PC-3 (cell line): ENCODE measurements at places on chromosomes 12 and 14.

DNA sequence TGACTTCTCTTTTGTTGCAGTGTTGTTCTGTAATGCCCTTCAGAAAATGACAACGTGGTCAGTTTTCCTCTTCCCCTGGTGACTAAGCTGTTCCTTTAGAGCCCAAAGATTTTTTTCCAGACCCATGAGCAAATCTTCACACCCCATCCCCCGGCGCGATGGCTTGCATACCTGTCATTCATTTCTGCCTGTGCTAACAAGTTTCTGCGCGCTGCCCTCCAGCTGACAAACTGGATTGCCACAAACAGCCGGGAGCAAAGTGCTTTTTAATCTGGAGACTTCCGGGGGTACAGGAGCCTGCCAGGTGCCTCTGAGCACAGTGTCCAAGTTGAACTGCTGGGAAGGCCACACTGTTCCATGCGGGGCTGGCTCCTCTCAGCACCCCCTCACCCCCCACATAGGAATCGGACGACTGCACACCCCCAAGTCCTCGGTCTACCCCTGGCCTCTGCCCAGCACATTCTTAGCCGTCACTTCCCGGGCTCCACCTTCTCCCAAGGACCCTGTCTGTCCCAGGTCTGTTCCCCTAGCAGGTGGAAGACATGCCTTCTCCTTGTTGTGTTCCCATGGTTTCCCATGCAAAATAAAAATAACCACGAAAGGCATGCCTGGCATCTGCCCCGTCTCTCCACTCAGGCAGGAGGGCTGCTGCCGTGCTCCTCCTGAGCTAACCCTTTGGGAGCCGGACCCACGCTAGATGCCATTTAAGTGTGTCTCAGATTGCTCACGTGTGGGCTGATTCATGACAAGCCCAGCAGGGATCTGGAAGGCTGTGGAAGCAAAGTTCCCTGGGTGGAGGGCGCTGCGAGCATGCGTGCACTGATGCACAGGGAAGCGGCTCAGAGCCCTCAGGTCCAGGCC lies 14.1 kb downstream of the RILPL1 start:
- DNase-seq, result no peak

GRCh38 chr12:117854339-117855012 lies 114.3 kb downstream of the KSR2 start:
- DNase-seq, result peak; percentile 88

- no peak for DNase-seq
These were observed 102.0 kb upstream of the FOXN3 start for GRCh38 chr14:89519040-89519439.

GRCh38 chr14:38505221-38505972 lies 249.5 kb upstream of the CLEC14A start:
- no peak for DNase-seq

DNA sequence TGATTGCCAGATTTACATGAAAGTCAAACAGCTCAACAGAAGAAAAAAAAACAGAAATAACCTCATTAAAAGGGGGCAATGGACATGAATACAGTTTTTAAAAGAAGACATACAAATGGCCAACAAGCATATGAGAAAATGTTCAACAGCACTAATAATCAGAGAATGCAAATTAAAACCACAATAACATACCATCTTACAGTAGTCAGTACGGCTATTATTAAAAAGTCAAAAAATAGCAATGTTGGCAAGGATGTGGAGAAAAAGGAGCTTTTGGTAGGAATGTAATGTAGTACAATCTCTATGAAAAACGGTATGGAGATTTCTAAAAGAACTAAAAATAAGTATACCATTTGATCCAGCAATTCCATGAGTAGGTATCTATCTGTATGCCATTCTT lies 272.1 kb downstream of the CEP128 start:
- no peak for DNase-seq

DNA sequence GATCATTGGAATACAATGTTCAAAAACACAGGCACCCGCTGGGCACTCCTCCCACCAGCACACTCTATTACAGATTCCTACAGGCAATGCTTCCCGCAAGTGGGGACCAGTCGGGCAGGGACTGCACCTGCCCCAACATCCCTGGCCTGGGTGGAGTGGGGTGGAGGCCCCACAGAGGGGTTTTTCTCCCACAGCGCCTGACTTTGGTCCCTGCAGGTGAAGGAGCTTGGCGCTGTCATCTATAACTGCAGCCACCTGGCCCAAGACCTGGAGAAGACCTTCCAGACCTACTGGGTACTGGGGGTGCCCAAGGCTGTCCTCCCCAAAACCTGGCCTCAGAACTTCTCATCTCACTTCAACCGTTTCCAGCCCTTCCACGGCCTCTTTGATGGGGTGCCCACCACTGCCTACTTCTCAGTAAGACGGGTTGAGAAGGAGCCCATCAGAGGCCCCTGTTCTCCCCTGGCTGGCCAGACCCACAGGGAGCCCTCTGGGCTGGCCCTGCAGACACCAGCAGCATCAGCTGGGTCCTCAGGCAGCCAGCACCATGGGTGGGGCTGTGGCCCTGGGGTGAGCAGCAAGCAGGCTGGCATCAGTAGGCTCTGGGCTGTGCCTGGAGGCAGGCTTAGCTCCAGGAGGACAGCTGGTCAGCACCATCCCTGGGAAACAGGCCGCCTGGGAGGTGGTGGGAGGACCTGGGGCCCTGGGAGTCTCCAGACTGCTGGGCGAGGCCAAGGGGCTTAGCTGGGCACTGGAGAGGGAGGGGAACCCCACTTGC lies 6.0 kb downstream of the PLD4 start:
- no peak for DNase-seq

- DNase-seq, result no peak
These were observed 25.0 kb upstream of the DHRS7 start for GRCh38 chr14:60189923-60190840.

DNA sequence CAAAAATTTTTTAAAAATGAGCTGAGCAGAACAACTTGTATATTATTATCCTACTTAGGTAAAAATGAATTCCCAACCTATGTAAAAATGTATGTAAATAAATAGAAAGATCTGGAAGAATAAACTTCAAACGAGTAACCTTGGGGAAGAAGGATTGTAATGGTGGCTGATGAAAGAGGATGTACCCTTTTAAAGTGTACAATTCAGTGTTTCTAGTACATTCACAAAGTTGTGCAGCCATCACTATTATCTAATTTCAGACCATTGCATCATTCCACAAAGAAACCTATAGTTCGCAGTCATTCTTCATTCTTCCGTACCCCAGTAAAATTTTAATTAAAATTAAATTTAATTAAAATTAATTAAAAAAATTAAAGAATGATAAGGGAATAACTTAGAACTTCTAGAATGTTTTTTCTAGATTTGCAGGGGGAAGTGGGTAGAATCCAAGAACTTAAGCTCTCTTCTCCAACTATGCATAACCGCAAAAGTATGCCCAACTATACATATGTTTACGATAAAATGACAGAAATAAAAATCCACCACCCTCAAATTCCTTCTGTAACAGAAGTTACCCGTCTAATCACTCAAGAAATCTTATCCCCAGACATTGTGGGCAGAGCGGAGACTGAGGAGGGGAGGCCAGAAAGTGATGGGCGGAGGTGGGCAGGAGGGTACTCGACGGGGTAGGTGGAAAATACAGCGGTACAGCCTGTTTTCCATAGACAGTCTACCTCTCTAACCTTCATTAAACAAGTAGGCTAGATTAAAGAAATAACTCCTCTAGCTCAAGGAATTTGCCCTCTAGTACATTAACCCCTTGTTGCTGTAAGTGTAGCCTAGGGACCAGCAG lies 921 bp downstream of the DEPDC4 start:
- no peak for DNase-seq

DNA sequence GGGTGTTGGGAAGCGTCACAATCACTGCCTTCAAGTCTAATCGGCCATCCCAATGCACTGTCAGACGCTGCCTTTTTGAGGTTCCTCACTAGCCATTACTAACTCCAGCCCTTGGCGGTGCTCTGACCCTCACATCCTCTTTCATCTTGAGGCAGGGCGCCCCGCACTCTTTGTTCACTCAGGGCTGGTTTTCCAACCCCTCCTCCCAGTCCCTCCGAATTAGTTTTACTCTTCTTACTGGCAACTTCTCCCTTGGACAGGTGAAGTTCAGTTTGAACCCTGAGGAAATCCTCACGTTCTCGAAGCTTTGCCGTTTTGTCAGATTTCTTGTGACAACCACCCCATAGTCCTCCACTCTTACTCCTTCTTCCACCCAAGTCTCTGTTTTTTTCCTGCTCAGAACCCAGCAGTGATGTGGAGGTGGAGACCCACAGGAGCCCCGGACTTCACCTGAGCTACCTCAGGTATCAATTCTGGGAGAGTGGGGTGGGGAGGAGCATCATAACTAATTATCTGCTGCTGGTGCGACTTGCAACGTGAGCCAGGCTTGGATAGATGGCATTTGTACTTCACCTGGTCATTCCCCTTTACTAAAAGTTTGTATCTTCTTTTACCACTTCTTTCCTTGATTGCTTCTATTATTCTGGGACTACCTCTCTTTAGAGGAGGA lies 757 bp downstream of the ZC3H10 start:
- DNase-seq, result no peak

GRCh38 chr14:74437496-74438053 lies 11.6 kb upstream of the SYNDIG1L start:
- DNase-seq, result peak; percentile 24

GRCh38 chr12:131390412-131391334 lies 320.2 kb upstream of the SFSWAP start:
- peak; percentile 62 for DNase-seq

- peak; percentile 52 for DNase-seq
These were observed 122.1 kb downstream of the CALM1 start for GRCh38 chr14:90518941-90519256.

DNA sequence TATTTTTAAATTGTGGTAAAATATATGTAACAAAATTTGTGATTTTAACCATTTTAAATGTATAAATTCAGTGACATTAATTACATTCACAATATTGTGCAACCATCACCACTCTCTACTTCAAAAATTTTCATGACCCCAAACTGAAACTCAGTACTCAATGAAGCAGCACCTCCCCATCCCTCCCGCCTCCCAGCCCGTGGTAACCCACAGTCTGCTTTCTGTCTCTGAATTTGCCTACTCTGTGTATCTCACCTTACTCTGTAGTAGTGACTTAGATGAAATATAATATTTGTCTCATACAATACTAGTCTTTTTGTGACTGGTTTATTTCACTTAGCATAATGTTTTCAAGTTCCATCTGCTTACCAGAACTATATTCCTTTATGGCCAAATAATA lies 36.2 kb downstream of the EML1 start:
- no peak for DNase-seq

DNA sequence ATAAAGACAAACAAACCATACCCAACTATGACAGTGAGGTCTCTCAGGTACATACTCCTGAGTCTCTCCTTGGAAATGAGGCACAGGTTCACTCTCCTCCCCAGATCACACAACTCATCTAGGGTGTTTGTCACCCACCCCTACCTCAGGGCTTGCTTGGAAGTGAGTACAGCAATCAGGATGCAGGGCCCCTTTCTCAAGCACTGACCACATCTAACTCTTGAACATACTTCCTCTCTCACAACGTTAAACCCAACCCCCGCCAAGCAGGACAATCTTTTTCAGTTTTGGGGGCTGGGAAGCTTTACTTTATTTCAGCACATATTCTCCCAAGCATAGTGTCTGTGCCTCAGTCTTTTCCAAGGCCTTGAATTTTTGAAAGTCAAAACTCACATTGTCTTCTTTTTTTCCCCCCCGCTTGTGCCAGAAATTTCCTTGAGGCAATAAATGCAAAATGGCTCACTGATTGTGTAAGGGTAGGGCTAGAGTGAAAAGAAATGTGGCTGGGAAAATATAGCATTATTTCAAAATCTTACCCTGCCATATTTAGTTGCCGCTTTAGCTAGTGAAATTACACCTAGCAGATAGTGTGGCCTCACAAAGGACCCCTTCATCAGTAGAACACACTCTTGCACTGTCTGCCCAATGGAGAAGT lies 2.4 kb upstream of the GPR65 start:
- DNase-seq, result no peak

- DNase-seq, result peak; percentile 77
These were observed 91.6 kb downstream of the DHRS2 start for GRCh38 chr14:23727566-23728335.

GRCh38 chr12:29286081-29286790 lies 94.7 kb downstream of the ERGIC2 start:
- DNase-seq, result no peak

GRCh38 chr14:75631453-75631831 lies 29.2 kb downstream of the ERG28 start:
- no peak for DNase-seq

GRCh38 chr12:76183459-76184186 lies 99.1 kb upstream of the NAP1L1 start:
- DNase-seq, result peak; percentile 99

DNA sequence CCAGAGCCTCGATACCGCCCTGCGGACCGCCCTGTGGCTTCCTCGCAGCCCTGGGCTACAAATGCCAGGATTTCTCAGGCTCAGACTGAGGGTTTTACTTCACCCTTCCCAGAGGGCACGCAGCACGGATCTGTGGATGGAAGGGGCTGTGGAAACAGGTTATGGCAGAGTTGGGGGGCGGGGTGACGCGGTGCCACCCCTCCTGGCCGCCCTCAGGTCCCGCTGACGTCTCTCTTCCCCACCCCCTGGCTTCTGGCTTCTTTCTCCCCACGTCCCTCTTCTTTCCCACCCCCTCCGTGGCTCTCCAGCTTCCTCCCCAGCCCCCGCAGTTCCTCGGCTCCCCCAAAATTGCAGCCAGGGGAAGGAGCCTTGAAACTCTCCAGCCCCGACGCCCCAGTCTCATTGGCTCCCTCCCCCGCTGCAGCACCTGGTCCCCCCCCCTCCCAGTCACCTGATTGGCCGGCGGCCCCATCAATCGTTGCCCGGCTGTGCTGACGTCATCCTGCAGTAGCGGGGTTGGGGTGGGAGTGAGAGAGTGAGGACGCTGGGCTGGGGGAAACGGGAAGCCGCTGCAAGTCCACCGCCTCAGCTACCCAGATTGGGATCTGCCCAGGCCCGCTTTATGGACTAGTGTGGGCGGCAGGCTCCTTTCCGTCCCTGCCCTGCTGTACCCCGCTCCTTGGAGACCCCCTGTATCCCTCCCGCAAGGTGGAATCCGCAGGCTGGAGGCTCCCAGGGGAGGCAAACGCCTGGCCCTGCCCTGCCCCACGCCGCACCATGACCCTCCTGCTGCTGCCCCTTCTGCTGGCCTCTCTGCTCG lies at the start of gene CLSTN3:
Gene CLSTN3, plus strand, starts transcription at position 500 of the 820 bp plus-strand sequence. Its CDS starts 278 bp downstream, at position 778.
- peak; percentile 56 for DNase-seq

GRCh38 chr12:130041983-130042812 lies 120.1 kb upstream of the FZD10 start:
- no peak for DNase-seq
